HFFc6 (cell line): ENCODE measurements at places on chromosomes 13 and 19. TPM values are rescaled to one million over a fixed set of nuclear protein-coding genes. Genes with fewer than 3 reads are reported as not detected.

MAP4K1 gene
- total RNA-seq: 0.74 and 0.81 TPM in 2 replicates

SBNO2 gene
- 34.8 to 42.7 TPM (median 41.6 TPM) in 3 replicates for total RNA-seq

- DNase-seq: no peak
Measured at GRCh38 chr19:42487032-42487797, 41.1 kb downstream of the CEACAM1 start.

- DNase-seq: no peak
Measured at GRCh38 chr13:105291987-105292386, 1243.5 kb downstream of the EFNB2 start.

DNA sequence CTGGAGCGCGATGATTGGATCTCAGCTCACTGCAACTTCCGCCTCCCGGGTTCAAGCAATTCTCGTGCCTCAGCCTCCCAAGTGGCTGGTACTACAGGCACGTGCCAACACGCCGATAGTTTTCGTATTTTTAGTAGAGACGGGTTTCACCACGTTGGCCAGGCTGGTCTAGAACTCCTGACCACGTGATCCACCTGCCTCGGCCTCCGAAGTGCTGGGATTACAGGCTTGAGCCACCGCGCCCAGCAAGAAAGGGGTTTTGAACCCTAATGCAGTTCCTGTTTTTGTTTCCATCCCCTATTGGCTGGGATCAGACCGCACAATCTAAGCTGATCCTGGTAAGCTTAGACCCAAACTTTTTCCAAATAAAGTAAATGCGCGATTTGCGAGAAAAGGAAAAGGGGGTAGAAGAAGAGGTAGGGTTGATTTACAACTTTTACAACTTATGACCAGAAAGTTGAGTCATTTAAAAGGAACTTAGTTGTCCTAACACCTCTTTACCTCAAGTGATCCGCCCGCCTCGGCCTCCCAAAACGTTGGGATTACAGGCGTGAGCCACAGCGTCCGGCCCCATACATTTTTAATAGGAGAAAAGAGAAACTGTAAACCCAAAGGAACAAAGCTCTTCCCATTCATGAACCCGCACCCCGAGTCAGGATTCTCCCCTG lies 764 bp downstream of the ZNF626 start:
- DNase-seq: no peak

DNA sequence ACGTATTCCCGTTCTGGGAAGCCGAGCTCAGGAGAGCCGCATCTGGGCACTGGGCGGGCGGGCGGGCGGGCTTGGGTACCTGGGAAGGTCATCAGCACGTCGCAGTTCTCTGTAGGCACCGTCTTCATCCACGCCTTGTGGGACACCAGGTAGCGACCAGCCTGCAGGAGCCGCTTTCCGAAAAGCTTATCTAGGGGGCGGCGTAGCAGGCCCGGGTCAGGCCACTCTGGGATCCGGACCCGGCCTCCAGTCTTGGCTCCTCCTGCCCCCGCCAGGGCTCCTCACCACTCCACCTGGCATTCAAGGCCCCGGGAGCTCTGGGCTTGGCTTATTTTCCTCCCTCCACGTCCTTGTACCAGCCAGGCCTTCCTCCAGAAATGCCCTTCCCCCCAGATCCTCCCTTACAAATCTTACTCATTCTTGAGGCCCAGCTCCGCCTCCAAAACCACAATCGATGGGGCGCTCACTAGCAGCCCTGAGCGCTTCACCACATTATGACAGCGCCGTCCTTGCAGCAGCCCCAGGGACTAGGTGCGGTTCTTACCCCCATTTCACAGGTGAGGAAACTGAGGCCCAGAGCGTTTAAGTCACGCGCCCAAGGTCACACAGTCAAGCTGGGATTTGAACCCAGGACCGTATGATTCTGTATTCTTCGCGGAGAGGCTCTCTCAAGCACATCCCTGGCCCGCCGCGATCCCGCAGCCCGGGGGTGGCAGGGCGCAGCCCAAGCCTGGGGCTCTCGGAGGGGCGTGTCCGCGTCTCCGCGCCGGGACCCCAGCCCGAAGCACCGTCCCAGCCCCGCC lies 843 bp downstream of the ANO8 start:
- peak; percentile 78 for DNase-seq
